ENCODE measurements at places on chromosomes 13 and 19.
A peak's percentile ranks its signal among the peaks of the same experiment; 100 is the strongest.

DNA sequence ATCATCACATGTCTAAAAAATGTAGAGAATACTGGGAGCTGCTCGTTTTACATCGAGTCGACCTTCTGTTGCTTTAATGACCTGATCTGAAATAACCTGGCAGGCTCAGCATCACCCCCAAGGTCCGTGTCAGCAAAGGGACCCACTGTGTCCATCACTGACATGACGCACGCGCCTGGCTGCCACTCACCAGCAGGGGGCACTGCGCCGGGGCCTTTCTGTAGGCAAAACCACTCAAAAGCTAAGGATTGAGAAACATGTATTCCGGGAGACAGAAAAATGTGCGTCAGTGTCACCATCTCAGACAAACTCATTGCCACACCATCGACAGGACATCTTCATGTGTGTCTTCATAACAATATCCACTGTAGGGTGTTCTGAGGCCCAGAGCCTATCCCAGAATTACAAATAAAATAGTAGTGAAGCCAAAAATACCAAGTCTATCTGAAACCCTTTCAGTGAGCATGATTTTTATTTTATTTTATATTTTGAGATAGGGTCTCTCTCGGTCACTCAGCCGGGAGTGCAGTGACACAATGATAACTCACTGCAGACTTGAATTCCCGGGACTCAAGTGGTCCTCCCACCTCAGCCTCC is 130.3 kb upstream of the LSM14A start:
- peak; percentile 82 for DNase-seq

- DNase-seq = no peak
Measured at GRCh38 chr13:38862443-38862842, 128.2 kb downstream of the STOML3 start.

DNA sequence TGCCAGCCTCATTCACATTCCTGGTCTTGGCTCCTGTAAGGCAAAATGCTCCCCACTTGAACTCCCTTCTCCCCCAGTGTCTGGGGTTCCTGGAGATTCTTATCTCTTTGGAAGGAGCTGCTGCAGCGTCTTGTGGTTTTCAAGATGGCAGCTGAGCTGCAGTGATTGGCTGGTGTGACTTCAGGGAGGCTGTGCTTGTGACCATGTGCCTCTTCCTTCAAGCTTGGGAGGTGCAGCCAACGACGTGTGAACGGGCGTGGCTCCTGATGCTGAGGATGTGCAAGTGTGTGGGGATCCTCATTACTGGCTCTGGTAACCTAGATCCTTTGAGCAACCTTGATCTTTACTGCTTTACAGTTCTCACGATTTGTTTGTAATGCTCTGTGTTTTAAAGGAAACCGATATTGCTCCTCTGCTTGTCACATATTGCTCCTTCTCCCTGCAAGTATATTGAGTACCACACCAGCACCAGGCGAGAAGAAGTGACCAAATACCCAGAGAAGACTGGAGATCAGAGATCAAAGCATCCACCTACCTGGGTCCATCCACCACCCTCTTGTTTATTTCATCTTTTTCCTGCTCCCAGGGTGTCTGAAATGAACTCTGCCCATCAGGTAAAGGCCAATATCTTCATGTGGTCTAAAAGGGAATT is 208.5 kb downstream of the FGF9 start:
- DNase-seq = no peak

GRCh38 chr13:40402931-40403431 is 263.5 kb downstream of the FOXO1 start:
- DNase-seq = no peak

DNA sequence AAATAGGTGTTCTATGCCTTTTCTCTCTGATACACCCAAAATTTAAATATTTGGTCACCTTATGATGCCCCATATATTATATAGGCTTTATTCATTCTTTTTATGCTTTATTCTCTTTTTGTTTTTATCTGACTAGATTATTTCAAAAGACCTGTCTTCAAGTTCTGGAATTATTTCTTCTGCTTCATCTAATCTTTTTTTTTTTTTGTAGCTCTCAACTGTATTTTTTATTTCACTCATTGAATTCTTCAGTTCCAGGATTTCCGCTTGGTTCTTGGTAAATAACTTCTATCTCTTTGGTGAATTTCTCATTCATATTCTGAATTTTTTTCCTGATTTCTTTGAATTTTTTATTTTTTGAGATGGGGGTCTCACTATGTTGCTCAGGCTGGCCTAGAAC is 3.9 kb upstream of the CLEC4M start:
- no peak for DNase-seq

DNA sequence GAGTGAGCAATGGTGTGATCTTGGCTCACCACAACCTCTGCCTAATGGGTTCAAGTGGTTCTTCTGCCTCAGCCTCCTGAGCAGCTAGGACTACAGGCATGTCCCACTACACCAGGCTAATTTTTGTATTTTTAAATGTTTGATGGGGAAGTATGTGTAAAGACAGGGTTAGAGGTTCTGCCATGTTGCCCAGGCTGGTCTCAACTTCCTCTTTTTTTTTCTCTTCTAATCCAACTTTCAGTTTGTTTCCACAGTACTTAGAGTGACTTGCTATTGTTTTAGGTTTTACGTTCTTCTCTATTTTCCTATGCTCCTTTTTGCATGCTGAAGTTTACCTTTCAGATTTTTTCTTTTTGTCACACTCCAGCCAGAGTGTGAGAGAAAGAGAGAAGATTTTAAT is 1433.0 kb downstream of the UQCRFS1 start:
- no peak for DNase-seq

GRCh38 chr13:30874561-30874960 is 31.5 kb upstream of the MEDAG start:
- no peak for DNase-seq

DNA sequence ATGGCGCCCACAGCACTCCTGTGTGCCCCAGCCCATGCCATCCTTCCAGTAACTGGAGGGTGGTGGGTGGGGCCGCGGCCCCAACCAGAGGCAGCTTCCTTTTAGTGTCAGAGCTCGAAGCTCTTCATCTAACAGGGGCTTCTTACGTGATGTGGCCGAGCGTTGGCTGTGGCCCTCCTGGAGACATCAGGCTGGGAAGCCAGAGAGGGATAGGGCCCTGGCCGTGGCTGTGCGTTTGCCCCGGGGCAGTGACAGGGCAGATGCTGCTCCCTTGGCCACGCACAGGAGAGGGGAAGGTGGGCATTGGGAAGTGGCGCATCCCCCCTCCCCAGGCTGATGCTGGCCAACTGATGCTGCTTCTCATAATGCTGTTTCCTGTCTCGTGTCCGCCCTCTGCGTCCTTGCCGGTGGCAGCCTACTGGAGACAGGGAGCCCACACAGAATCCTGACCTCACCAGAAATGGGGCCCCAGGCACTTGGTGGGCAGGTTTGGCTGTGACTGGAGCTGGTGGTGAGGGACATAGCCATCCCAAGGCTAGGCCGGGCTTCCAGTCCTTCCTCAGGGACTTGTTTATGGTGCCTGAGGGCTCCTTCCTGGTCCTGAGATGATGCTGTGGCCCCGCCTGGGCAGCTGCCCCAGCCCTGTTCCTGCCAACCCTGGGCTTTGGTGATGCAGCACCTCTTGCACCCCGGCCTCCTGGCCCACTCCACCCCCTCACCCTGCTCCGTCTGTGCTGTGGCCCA is 34.3 kb downstream of the ATP4B start:
- DNase-seq = no peak

DNA sequence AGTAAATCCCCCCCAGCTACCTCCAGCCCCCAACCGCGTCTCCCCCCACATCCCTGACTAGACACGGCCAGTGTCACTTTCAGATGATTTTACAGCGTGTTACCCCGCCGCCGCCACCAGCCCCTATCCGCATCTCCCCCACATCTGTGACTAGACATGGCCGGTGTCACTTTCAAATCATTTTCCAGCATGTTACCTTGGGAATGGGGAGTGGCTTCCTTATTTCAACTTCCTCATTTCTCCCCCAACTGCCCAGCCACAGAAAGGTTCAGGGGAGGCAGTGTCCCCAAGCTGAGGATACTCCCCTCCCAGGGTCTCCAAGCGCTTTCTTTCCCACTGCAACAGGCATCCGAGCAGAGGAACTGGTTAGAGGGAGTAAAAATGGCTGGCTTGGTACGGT is 18.4 kb downstream of the ADGRL1 start:
- DNase-seq = no peak

GRCh38 chr13:43232144-43232872 is 208.9 kb downstream of the DNAJC15 start:
- DNase-seq = no peak

- no peak for DNase-seq
Measured at GRCh38 chr13:74187564-74187963, 53.4 kb upstream of the KLF12 start.

DNA sequence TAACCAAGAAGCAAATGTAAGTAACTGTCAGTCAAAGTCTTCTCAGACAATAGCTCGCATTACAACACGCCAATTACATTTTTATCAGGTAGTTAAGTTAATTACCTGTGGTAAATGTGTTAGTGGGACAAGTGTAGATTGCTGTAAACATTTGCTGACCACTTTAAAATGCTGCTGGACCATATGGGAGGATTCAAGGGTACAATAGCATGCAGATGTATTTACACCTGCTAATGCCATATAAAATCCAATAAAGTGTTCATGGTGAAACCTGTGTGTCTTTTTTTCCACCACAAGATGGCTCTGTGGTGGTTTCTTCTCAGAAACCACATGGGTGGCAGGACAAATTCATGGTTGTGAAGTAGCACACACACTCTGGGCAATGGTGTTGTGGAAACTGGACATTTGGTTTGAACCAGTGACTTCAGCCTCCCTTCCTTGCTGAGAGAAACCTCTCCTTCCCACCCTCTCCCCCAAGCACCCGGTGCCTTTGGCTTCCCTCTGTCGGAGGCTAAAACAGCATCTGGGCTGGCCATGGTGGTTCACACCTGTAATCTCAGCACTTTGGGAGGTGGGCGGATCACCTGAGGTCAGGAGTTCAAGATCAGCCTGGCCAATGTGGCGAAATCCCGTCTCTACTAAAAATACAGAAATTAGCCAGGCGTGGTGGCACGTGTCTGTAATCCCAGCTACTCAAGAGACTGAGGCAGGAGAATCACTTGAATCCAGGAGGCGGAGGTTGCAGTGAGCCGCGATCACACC is 18.1 kb upstream of the GTF3A start:
- no peak for DNase-seq

DNA sequence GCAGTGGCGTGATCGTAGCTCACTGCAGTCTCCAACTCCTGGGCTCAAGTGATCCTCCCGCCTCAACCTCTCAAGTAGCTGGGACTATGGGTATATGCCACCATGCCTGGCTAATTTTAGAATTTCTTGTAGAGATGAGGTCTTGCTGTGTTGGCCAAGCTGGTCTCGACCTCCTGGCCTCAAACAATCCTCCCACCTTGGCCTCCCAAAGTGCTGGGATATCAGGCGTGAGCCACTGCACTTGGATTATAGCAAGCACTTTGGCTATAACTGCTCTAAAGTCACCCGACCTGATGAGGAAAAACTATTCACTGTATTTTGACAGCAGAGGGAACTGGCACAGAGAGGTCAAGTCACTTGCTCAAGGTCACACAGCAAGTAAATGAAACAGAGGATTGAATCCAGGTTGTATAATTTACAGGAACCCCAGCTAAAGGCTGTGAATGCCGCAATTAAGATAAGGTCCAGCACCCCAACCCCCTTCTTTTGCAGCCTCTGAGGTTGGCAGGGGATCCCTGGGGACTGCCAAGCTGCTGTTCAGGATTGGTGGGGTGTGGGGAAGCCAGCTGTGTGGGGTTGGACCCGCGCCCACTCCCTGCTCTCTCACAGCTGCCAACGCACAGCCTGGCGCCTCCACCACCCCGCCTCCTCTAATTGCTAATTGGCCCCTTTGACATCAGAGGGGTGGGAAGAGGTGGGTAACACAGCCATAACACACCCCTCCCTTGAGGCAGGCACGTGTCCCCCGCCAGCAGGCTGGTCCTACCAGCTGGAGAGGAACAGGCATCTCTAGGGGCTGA is 6.0 kb downstream of the TMIGD2 start:
- DNase-seq = no peak

GRCh38 chr13:109667056-109667455 is 119.3 kb downstream of the IRS2 start:
- no peak for DNase-seq

DNA sequence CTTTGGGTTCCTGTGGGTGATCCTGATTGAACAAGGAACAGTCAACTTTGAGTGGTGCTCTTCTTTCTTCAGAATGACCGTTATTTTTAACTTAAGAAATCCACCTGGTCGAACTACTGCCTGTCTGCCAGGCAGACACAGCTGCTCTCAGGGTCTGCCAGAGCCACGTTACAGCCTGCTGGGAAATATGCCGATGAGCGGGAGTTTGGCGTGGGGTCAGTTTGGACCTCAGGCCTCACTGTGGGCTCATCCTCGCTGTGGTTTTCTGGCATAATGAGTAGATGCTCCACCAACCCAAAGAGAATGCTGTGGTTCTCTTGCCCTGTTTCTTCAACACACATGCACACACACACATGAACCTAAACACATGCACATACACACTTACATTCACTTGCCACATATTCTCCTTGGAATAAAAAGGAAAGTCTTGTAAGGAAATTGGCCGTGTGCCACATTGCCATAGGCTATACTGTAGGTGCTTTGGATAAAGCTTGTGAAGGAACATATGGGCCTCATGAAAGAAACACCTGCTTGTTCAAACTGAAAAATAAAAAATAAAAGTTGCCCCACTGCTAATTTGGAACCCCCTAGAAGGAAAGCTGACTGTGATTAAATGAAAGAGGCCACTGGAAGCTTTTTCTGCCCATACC is 598.7 kb upstream of the KLF12 start:
- DNase-seq = no peak

DNA sequence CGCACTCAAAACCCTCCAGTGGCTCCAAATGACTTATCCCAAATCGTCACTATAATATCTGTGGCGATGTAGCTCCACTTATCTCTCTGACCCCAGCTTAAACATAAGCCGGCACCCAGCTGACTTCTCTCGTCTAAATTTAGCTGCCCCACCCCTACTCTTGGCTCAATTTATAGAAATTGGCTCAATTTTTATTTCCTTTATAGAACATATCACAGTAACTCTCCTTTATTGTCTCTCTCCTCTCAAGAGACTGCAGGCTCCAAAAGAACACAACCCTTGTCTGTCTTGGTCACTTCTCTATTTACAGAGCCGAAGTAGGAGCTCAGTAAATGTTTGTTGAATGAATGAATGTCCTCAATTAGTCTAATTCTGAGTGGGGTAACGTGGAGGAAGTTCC is 805 bp downstream of the ZNF784 start:
- DNase-seq = no peak

DNA sequence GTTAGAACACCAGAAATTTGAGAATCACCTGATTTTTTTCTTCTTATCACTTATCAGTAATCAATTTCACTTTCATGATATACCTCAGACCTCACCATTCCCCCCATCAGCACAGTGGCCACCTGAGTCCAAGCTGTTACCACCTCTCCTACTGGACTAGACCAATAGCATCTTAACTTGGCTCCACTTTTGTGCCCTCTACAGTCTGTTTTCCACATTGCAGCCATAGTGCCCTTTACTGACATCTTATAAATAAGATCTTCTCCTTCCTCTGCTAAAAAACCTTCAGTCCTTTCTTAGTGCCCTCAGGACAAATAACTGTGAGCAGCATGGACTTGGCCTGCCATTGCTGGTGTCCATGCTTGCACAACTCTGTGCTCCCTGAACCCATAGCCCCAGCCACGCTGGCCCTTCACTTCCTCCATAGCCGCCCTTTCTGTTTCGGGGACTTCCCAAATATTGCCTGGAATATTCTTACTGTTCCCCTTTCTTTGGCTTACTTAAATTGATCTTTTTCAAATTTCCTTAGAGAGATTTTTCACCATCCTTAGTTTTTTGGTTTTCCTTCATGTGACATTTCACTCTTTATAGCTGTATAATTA is 380.8 kb downstream of the LMO7 start:
- no peak for DNase-seq

GRCh38 chr13:33578786-33579185 is 239.2 kb upstream of the RFC3 start:
- DNase-seq = no peak
